ENCODE measurements at places on chromosomes 11 and 22. TPM values are rescaled to one million over a fixed set of nuclear protein-coding genes. Genes with fewer than 3 reads are reported as not detected.

GRCh38 chr11:74138572-74138971 is 32.2 kb downstream of the C2CD3 start:
- H3K27ac ChIP-seq = no peak overlapping the region
- no peak overlapping the region for H3K4me3 ChIP-seq
- no peak for DNase-seq
- H3K36me3 ChIP-seq = peaks cover 21% of the 10 kb centered on the region

DNA sequence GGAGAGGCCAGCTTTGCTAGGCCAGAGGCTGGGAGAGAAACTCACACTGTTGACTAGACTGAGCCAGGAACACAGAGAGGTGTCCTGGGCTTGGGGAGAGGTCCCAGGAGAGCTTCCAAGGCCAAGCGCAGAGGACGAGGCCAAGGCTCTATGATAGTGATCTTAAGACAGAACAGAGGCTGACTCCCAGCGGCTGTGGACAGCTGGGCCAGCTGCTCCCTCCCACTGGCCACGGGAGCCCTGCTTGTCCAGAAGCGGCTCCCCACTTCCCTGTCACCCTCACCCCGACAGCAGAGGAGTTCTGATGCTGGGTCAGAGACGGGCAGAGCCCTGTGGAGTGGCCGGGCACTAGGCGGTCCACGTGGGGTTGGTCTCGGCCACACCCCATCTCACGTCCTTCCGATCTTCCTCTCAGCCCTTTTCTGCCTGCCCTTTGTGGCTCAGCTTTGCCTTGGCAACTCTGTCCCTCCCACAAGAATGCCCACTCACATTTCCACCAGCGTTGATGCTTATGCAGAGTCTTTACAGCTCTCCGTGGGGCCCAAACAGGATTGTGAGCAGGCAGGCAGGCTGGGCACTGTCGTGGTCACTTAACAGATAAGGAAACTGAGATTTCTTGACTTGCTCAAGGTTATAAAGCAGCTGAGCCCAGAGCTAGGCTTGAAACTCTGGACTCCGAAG is 68.2 kb downstream of the FBXO7 start:
- no peak for DNase-seq
- H3K36me3 ChIP-seq = no peaks in the 10 kb centered on the region
- peaks cover 2% of the 10 kb centered on the region for H3K27me3 ChIP-seq
- no peaks in the 10 kb centered on the region for H3K4me1 ChIP-seq
- H3K27ac ChIP-seq = no peak overlapping the region
- no peak overlapping the region for H3K4me3 ChIP-seq

The PRG2 gene
- total RNA-seq = not detected

The SHISA8 gene
- not detected for total RNA-seq

- H3K36me3 ChIP-seq = no peaks in the 10 kb centered on the region
- no peak overlapping the region for H3K27ac ChIP-seq
- no peaks in the 10 kb centered on the region for H3K27me3 ChIP-seq
- no peak for DNase-seq
- no peak overlapping the region for H3K4me3 ChIP-seq
Observed at GRCh38 chr22:21457023-21457787, 10.0 kb upstream of the TMEM191C start.

The MRGPRX4 gene
- total RNA-seq = not detected

The C11orf42 gene
- not detected for total RNA-seq

- H3K27ac ChIP-seq = no peak overlapping the region
- H3K27me3 ChIP-seq = peaks cover 29% of the 10 kb centered on the region
- H3K36me3 ChIP-seq = no peaks in the 10 kb centered on the region
- DNase-seq = no peak
- peaks cover 21% of the 10 kb centered on the region for H3K4me1 ChIP-seq
- H3K4me3 ChIP-seq = no peak overlapping the region
Observed at GRCh38 chr22:49726701-49727101, 101.0 kb downstream of the BRD1 start.

The ELMOD1 gene
- not detected for total RNA-seq

The GTSE1 gene
- 114 TPM for total RNA-seq

The SCUBE2 gene
- not detected for total RNA-seq

GRCh38 chr11:93005239-93005638 is 35.8 kb downstream of the MTNR1B start:
- no peaks in the 10 kb centered on the region for H3K27me3 ChIP-seq
- no peaks in the 10 kb centered on the region for H3K4me1 ChIP-seq
- no peak overlapping the region for H3K4me3 ChIP-seq
- H3K36me3 ChIP-seq = no peaks in the 10 kb centered on the region
- DNase-seq = no peak
- no peak overlapping the region for H3K27ac ChIP-seq

The SYCE3 gene
- total RNA-seq = not detected

- no peaks in the 10 kb centered on the region for H3K36me3 ChIP-seq
- H3K27me3 ChIP-seq = peaks cover 5% of the 10 kb centered on the region
- no peak overlapping the region for H3K27ac ChIP-seq
- no peak for DNase-seq
Observed at GRCh38 chr22:45885941-45886395, 91.0 kb downstream of the WNT7B start.

The LSP1 gene
- total RNA-seq = 463 TPM

The PARVG gene
- total RNA-seq = 186 TPM

DNA sequence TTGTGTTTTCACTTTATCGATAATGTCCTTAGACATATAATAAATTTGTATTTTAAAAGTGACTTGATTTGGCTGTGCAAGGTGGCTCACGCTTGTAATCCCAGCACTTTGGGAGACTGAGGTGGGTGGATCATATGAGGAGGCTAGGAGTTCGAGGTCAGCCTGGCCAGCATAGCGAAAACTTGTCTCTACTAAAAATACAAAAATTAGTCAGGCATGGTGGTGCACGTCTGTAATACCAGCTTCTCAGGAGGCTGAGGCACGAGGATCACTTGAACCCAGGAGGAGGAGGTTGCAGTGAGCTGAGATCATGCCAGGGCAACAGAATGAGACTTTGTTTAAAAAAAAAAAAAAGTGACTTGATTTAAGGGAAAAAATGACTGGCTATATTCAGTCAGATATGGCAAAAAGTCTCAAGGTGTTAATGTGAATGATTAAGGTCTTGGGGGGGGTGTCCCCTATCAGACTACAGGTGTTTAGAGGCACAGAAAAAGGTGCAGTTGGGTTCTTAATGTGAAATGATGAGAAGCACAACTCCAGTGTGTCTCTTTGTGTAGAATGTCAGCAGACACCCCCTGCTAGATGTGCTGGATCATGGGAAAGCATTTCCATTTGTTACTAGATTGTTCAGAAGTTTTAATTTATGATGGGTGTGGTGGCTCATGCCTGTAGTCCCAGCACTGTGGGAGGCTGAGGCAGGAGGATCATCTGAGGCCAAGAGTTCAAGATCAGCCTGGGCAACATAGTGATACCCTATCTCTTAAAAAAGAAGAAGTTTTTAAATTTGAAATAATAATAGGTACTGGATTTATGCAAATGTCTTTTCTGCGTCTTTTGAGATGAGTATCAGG is 17.0 kb downstream of the NEAT1 start:
- DNase-seq = no peak
- no peak overlapping the region for H3K4me3 ChIP-seq
- H3K36me3 ChIP-seq = peaks cover 57% of the 10 kb centered on the region
- H3K4me1 ChIP-seq = peaks cover 71% of the 10 kb centered on the region
- peak overlapping the region; percentile 65 for H3K27ac ChIP-seq

DNA sequence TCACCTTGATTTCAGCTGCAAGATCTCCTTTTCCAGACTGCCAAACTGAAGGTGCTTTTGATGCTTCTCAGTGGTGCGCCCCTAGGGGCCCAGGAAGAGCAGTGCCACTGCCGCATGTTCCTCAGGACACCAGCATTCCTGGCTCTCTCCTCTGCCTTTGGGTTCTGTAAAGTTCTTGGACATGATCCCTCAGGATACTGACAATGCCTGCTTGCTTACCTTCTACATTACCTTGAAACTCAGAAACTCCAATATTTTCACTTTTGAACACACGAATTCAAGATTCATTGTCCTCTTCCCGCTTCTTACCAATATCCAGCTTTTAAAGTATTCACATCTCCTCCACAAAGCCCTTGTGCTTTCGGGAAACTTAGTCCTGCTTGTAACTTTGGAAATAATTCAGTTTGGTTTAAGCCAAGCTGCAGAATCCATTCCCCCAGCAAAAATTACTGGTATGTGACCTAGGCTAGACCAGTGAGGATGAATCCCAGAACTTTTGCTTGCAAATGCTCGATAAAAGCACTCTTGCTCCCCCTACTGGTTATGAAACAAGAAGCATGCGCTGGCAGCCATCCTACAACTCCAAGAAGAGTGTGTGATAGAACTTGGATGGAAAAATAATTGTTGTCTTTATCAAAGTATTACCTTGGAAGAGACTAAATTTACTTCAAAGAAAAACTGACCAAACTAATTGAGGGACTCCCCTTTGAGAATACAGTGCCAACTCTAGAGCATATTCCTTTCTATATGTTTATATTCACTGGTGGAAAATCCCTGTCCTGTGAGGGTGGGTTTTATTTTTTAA is 16.5 kb upstream of the OR5B21 start:
- peak overlapping the region; percentile 88 for H3K27ac ChIP-seq
- H3K4me3 ChIP-seq = peak overlapping the region; percentile 60
- peaks cover 52% of the 10 kb centered on the region for H3K4me1 ChIP-seq
- peak; percentile 65 for DNase-seq
- H3K36me3 ChIP-seq = peaks cover 47% of the 10 kb centered on the region

DNA sequence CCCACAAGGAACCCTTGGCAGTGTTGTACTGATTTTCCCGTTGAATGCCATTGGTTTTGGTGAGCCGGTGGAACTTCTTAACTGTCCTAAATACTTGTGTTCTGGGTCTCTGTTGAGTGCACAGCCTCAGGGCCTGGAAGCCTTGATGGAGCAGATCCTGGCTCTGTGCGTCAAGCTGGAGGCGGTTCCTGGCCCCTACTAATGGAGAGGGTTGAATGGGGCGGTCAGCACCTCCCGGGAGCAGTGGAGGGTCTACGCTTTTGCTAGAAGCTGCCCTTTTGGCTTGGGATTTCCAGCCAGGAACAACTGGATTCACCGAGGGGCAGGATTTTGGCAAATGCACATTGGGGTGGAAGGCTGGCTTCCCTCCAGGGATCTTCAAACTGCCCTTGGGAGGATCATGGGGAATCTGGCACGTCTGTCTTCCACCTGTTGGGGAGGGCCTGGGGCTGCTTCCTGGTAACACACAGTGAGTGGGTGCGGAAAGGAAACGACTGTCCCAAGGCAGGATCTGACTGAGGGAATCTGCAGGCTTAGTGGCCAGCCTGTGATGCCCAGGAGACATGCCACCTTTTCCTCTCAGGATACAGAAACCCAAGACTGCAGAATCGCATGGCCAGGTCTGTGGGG is 6.9 kb upstream of the OSBPL5 start:
- peaks cover 21% of the 10 kb centered on the region for H3K4me1 ChIP-seq
- no peaks in the 10 kb centered on the region for H3K36me3 ChIP-seq
- peaks cover 16% of the 10 kb centered on the region for H3K27me3 ChIP-seq

DNA sequence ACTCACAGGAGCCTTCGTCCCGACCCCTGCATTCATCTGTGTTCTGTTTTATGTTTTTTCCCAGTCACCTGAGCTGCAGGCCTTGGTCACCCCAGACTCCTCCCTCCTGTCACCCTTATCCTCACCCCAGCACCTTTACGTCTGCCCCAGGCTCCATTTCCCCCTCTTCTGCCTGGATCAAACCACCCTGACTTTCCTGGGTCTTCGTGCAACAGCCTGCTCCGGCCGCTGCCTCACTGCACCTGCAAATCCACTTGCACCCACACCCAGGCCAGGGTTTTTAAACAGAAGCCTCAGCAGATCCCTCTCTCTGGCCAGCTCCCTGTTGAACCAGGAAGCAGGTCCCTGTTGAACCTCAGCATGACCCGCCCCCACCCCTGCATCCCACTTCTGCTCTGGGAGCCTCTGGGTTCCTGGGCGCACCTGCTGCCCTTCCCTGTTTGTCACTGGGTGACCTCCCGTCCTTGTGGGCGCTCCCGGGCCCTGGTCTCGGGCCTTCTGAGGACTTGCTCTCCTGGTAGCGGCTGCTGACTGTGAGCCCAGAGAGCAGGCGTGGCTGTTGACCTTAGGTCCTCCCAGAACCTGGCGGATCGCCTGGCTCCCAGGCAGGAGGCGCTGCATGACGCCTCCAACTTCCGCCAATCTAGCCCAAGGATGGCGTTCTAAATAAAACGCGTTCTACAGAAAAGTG is 12.8 kb downstream of the MAPK8IP2 start:
- H3K36me3 ChIP-seq = no peaks in the 10 kb centered on the region
- H3K27ac ChIP-seq = no peak overlapping the region
- H3K4me1 ChIP-seq = peaks cover 16% of the 10 kb centered on the region
- H3K4me3 ChIP-seq = no peak overlapping the region

- no peaks in the 10 kb centered on the region for H3K27me3 ChIP-seq
- no peak for DNase-seq
- no peak overlapping the region for H3K27ac ChIP-seq
- H3K4me3 ChIP-seq = no peak overlapping the region
- H3K36me3 ChIP-seq = no peaks in the 10 kb centered on the region
Observed at GRCh38 chr11:131671734-131672133, 301.3 kb downstream of the NTM start.

DNA sequence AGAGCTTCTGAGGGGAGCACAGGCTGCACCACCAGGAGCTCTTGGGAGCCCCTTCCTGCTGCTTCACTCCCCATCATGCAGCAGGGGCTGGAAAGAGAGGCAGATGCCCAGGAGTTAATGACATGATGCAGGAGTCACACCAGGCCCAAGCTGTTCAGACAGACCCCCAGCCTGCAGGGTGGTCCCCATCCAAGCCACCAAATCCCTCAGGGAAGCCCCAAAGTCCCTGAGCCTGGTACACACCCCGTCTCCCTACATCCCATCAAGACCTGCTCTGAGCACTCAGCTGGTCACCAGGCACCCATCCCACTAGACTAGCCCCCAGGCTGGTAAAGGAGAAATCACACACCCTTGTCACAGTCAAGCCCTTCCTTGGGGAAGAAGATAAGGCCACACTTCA is 11.3 kb downstream of the CYB561A3 start:
- no peak overlapping the region for H3K27ac ChIP-seq
- peaks cover 27% of the 10 kb centered on the region for H3K36me3 ChIP-seq
- no peak for DNase-seq
- H3K4me3 ChIP-seq = no peak overlapping the region

DNA sequence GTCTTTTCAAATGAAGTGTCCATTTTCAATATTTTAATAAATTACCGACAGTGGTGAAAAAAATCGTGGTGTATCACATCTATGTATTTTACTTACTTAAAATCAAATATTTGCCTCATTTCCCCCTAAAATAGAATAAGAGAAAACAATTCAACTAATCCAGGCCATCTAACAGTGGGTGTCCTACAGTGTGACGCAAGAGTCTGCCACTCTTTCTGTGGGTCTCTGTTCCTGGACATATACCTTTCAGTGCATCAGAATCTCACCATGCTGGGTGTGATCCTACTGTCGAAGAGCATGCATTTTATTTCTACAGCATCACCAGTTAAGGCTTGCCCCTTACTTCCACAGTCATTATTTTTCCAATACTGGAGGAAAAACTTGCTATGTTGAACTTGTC is 111.2 kb downstream of the CD44 start:
- no peak overlapping the region for H3K27ac ChIP-seq
- peaks cover 28% of the 10 kb centered on the region for H3K36me3 ChIP-seq
- no peaks in the 10 kb centered on the region for H3K27me3 ChIP-seq

The RHBDD3 gene
- 34.7 TPM for total RNA-seq

The KRTAP5-1 gene
- not detected for total RNA-seq

The KDM4E gene
- total RNA-seq = not detected

The HBE1 gene
- not detected for total RNA-seq

- no peak for DNase-seq
- H3K27ac ChIP-seq = peak overlapping the region; percentile 89
- H3K36me3 ChIP-seq = peaks cover 42% of the 10 kb centered on the region
- no peaks in the 10 kb centered on the region for H3K27me3 ChIP-seq
- H3K4me1 ChIP-seq = peaks cover 66% of the 10 kb centered on the region
Observed at GRCh38 chr11:65574811-65575567, 864 bp upstream of the EHBP1L1 start.
